ENCODE measurements at places on chromosomes 12 and 14.

DNA sequence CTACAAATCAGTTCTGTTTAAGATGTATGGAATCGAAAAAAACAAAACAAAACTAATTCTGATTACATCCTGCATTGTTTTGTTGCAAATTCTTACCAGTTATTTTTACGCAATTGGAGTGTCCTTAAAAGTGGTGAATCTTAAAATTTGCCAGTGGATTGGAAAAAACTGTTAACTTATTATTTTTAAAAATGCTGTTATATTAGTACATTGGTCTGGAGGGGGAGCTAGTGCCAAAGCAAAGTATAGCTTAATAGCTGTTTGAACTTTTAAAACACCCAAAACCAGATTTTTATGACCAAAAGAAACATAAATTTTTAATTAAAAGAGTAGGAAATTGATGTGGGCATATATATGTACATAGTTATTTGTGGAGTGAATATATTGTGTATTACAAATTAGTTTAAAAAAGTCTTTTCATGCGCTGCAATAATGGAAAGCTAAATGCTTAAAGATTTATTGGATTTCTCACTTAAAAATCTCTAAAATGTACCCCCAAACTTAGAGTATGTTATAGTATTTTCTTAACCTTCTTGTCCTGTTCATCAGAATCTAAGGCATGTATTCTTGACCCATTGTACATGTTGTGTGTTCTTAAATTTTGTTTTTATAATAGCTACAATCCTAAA, 2.5 kb downstream of the FUT8 start:
- DNase-seq, result no peak

GRCh38 chr14:20719777-20720176, 25.9 kb upstream of the EDDM3A start:
- no peak for DNase-seq

DNA sequence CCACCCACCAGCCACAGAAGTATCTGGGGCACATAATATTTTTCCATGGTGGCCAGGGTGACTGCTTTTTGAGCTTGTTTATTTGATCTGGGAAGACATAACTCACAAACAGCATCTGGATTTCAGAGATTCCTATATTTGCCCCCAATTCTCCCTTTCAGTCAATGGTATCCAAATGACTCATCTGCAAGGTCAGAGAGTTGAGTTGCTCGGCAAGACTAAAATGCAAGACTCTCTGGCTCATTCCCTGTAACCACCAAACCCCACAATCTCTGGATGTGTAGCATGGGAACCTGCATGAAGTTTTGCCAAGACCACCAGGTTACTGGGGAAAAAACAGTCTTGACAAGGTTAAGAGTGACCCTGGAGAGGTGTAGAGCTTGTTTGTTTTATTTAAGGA, 174.9 kb upstream of the FAR2 start:
- no peak for DNase-seq

DNA sequence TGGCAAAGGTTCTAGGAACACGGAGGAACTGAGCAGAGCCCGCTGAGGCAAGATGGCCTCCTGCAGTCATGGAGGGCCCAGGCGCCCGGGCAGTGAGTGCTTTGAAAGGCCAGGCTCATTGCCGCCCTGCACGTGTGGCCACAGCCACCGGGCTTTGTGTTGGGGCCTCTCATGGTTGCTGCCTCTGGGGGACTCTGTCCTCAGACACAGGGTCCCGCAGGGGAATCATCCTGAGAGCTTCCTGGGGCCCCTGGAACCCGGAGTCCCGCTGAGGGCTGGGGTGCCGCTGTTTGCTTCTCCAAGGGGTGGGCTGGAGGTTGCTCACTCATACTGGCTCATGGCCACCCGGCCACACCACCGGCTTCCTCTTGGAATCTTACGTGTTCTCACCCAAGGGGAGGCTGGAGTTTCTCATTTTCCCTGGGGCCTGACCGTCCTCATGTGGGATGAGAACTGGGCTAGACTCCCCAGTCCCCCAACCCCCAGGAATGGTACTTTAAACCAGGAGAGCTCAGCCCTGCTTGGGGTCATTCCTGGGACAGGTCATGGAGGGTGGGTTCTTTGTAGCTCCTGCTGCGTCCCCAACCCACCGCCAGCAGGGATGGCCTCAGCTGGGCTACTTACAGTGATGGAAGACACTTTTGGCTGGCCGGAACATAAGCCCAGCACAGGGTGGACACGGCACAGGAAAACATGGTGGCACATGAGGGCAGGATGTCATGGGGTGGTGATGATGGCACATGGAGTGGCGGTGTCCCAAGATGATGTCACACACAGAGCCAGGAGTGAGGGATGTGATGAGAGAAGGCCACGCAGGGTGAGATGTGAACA, 21.1 kb upstream of the LRTM2 start:
- no peak for DNase-seq

- no peak for DNase-seq
These were observed 34.2 kb downstream of the DAO start for GRCh38 chr12:108914121-108914531.

DNA sequence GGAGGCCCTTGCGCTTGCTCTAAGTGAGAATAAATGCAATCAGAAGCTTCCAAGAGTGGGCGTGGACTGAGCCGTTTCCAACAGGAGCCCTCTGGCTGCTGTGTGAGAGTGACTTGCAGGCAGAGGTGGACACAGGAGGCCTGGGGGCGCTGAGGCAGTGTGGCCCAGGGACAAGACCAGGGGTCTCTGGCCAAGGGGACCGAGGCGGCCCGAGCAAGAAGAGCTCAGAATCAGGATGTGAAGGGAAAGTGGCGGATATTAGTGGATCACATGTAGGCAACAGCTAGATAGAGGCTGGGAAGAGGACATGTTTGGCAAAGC, 8.6 kb downstream of the RIMBP2 start:
- DNase-seq, result no peak

DNA sequence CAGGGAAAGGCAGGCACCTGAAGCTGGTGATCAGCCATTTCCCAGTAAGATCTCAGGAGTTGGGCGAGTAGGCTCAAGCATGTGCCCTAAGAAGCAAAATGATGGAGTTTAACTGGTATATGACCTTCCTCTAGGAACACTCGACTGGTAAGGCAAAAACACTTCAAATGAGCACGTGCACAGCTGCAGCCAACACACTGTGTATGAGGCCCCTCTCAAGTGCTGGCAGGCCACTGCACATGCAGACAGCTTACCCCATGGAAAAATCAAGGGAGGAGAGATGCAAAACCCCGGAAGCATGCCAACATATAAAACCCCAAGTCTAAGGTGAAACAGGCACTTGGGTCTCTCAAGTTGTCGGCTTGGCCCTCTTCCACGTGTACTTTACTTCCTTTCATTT, 39.2 kb downstream of the TTLL5 start:
- no peak for DNase-seq

DNA sequence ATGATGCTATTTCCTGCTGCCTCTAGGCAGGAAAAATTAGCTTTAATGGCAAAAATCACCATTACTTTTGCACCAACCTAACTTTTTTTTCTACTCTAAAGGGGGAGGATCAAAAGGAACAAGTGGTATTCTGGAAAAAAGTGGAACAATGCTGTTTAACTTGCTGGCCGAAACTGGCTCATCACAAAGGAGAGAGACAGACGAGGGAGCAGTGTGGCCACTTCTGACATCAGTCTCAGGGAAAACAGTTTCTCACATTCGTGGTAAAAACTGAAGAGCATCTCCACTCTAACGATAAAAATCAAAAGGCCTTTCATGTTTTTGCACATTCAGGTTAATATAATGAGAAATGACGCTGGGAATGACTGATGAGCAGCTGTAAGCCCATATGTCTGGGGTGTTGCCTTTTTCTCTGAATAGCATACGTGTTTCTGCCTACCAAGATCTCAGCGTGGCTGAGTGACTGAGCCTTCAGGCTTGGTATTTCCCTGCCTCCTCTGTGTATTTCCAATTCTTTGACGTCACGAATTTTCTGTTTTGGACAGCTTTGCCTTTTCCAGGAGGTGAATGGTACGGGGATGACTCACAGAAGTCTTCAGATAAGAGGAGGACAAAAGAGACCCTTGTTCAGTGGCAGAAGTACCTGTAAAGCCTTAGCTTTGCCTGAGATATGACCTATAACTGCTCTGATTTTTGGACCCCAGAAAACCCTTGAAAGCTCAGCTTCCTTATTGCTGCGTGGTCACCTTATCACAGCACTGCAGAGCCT, 358.8 kb downstream of the GLT1D1 start:
- no peak for DNase-seq

- DNase-seq, result no peak
These were observed 22.2 kb downstream of the NR2C1 start for GRCh38 chr12:95051241-95051640.

- no peak for DNase-seq
These were observed 239.0 kb upstream of the ATP2B1 start for GRCh38 chr12:89947437-89948270.

GRCh38 chr14:49497725-49498348, 88.3 kb downstream of the RPS29 start:
- no peak for DNase-seq

- DNase-seq, result no peak
These were observed 47.4 kb upstream of the TRAF3 start for GRCh38 chr14:102729825-102730224.

- DNase-seq, result no peak
These were observed 218.4 kb downstream of the BCAT1 start for GRCh38 chr12:24730489-24730896.

DNA sequence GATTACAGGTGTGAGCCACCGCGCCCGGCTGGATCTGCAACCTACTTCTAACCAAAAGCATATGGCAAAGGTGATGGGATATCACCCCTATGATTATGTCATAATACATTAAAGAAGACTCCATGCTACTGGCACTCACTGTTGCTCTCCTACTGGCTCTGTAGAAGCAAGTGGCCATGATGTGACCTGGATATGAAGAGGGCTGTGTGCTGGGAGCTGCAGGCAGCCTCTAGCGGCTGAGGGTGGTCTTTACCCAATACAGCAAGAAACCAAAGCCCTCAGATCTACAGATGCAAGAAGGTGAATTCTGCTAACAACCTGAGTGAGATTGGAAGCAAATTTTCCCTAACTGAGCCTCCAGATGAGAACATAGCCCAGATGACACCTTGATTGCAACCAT, 34.2 kb upstream of the TRIM9 start:
- no peak for DNase-seq

DNA sequence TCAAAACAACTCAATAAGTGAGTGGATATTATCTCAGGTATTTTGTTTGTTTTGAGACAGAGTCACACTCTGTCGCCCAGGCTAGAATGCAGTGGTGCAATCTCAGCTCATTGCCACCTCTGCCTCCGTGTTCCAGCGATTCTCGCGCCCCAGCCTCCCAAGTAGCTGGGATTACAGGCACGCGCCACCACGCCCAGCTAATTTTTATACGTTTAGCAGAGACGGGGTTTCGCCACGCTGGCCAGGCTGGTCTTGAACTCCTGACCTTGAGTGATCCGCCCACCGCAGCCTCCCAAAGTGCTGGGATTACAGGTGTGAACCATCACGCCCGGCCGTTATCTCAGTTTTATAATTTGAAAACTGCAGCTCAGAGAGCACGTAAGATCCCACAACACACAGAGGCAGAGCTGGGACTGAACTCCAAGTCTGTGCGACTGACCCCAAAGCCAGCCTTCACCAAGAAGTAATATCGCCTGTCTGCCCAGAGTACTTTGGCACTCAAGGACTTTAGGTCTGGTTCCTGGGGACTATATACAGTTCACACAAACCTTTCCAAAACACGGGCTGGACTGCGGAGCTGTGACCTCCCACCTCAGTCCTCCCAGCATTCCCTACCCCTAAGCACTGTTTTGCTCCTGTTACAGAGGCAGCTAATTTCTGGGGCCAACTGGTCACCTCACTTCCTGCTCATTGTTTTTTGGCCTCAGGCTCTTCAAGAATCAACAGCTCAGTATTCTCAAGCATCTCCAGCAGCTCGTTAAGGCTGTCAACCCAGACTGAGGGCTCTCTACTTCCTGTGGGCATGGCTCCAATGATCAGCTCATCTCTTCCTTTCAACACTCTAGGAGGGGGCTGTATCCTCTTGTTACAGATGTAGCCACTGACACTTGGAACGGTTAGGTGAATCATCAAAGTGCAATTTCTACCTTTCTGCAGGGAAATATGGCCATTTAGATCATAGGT, 22.5 kb downstream of the TESC start:
- no peak for DNase-seq

DNA sequence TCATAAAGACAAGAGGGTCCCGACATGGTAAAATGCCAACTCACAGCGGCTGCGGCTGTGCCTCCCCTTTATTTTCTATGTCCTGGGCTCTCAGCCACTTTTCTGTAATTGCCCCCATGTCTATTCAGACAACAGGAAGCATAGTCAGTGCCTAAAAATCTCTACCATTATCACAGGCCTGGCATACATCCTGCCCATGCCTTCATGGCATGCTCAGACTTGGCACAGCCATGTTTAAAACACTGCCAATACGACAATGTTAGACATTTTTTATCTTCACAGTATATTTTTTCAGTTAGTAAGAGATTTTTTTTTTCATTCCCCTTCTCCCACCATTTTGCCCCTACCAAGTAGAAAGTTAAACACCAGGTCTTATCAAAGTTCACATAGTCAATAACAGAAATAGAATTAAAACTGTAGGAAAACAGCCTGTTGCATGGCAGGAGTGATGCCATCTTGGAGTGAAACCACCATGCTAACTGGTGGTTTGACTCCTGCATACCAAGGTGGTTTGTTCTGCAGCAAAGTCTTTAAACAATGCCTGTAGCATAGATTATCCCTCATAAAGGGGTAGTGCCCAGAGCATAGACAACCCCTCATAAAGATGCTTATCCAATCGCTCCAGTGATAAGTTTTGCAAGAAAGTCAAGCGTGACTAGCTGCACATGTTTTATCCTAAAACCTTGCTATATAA, 18.9 kb upstream of the CERS5 start:
- no peak for DNase-seq

DNA sequence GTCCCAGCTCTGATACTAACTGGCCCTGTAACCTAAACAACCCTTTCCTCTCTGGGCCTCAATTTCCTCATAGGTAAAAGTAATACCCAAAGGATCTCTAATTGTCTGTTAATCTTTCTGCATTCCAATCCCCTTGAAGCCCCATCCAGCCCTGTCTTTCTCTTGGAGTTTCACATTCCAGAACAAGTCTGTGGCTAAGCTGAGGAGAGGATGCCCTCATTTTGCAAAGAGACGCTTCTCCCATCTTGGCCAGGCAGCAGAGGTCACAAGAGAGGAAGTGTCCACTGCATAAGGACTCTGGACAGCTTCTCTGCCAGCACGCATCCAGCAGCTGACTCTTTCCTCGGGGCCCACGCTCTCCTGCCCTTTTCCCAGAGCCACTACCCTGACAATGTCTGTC, 263.4 kb upstream of the FKBP4 start:
- DNase-seq, result no peak

DNA sequence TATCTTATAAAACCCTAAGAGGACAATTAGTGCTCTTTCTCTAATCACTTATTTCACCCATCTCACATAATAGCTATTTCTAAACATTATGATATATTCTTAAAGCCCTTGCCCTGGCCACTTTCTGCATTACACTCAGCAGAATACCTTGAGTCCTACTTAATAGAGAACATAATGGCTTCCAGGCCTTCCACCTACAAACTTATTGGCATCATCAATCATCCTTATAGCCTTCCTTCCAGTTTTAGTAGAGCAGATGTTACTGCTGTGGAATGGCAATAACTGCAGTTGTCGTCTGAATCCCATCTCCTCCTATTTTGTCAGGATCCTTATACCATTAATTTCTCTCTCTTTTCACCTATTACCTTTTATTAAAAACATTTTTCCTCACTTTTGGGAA, 1127.4 kb downstream of the LRFN5 start:
- no peak for DNase-seq

Data from substantia nigra (tissue), 51 donors.